Epithelial cell of proximal tubule (primary cell): ENCODE measurements at places on chromosomes 1 and 21.

DNA sequence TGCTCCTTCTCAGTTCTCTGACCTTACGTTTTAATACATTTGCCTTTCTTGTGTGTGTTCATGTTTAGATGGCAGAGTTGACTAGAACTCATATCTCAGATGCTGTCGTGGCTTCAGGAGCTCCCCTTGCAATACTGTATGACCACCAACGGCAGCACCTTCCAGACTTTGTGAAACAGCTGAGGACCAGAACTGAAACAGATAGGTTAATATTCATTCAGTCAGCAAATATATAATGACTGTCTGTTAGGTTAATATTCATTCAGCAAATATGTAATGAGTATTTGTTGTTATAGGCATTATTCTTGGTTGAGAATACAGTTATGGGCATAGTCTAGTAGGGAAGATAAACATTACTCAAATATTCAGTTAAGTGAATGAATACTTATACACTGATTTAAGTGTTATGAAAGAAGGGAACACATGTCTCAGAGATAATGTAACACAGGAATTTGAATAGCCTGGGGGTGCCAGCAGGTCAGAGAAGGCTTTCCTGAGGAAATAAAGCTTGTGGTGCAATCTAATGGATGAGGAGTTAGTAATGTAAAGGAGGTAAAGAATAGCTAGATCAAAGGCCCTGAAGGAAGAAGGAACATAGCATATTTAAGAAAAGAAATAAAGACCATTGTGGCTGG lies 88.5 kb downstream of the CEP350 start:
- DNase-seq, result no peak

GRCh38 chr1:59409549-59409948 lies 112.7 kb downstream of the FGGY start:
- no peak for DNase-seq

- DNase-seq, result no peak
These were observed 243.1 kb downstream of the LTN1 start for GRCh38 chr21:28749536-28749935.

- no peak for DNase-seq
These were observed 4.0 kb downstream of the PGLYRP4 start for GRCh38 chr1:153344718-153345025.

DNA sequence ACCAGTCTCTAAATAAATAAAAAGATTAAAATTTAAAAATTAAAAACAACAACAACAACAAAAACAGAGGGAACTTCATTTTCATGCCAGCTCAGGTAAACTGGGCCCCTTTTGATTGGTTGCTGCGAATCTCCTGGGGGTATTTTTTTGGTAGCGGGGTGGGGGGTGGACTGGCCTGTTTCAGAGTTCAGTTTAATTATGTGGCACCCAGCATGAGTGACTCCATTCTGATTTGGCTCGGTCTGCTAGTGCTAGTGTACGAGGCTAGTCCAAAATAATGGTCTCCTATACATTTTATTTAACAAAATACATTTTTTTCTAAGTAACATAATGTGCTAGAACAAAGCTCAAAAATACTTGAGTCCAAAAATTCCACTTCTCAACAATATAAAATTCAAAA lies 18.2 kb downstream of the PDIK1L start:
- DNase-seq, result no peak

GRCh38 chr21:42846221-42846620 lies 33.1 kb downstream of the WDR4 start:
- DNase-seq, result no peak

DNA sequence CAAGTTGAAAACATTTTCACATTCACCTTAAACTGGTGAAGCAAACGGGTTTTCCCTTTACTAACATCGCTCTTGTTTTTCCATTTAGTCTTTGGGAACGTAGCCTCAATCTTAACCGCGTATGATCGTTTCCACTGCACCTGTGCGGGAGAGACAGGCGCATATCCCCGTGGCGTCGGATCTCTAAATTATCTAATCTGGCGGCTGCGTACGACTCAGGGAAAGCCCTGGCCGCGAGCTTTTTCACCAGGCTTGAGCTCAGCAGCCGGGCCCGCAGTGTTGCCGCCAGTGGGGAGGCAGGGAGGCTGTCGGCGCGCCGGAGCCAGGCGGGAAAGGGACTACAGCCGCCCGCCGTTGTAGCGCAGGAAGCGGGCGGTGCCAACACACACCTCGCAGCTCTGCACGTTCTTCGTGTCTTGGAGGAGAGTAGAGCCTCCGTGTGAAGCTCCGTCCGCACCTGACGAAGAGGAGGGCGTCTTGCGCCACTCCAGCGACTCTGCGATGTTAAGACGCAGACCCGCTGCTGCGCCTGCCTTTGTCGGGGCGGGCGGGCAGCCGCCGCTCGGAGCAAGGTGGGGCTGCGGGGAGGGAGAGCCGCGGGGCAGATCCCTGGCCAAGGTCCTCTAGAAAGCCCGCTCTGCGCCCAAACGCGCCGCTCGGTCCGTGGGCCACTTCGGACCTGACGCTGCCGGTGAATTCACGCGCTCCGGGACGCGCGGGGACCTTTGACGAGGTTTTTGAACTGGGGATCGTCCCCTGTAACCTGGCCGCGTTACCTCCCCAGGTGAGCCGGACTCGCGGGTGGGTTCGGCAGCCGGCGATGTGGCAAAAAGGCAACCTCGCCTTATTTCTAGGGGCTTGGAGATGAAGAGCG lies 18.5 kb upstream of the TBX15 start:
- DNase-seq, result no peak

DNA sequence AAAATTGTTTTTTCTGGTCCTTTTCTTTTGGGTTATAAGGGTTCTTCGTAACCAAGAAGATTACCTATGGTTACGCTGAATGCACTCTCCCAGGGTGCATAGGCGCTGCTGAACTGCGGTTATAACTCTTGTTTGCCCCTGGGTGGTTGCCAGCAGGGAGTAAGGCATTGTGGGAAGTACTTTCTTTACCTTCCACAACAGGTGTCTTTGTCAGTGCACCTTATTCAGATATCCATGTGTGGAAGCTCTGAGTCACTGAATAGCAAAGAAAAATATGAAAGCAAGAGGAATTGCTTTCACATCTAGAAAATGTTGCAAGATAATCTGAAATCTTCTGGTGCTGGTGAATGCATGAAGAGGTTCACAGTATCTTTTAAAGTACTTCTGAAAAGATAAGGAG lies 124.4 kb upstream of the CACYBP start:
- DNase-seq, result no peak

GRCh38 chr1:117535821-117536220 lies 70.0 kb upstream of the TENT5C start:
- DNase-seq, result no peak

GRCh38 chr1:79441238-79441637 lies 434.7 kb upstream of the ADGRL4 start:
- no peak for DNase-seq

- DNase-seq, result no peak
These were observed 166.6 kb downstream of the DYRK1A start for GRCh38 chr21:37532868-37533780.

- no peak for DNase-seq
These were observed 122.6 kb upstream of the ZNHIT6 start for GRCh38 chr1:85830837-85831236.

GRCh38 chr21:39173716-39174680 lies 9.3 kb downstream of the PSMG1 start:
- no peak for DNase-seq

- DNase-seq, result no peak
These were observed 9.9 kb upstream of the ZSCAN20 start for GRCh38 chr1:33462405-33463164.

- no peak for DNase-seq
These were observed 23.0 kb downstream of the IVNS1ABP start for GRCh38 chr1:185293967-185294542.

DNA sequence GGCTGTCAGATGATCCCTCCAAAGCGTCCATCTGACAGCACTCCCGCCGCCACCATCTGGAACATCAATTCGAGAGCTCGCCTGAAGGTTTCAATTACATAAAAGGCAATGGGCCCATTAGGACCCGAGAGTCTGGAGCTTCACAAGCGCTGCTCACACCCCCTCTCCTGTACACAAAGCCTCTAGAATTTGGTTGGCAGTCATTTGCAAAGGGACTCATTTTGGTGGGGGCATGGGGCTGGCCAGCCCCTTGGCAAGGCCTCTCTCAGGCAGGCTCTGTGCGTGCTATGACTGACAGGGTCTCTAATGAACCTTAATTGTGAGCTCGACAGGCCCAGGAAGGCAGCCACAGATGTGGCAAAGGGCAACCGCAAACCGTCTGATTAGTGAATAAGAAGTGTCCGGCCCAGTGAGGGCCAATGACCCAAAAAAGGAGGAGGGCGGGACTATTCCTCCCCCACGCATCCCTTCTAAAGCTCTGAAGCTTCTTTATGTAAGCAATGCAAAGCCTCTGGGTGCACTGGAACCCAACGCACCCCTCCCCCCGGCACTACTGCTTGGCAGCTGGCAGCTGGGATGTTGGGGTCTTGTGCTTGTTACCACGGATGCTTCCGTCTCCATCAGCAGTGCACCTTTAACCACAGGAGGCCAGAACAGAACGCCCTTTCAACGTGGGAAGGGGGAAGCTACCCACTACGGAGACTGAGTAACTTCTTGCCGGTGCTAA lies 79.4 kb downstream of the CAPZB start:
- no peak for DNase-seq

- no peak for DNase-seq
These were observed 24.5 kb downstream of the SIM2 start for GRCh38 chr21:36723371-36723881.

GRCh38 chr1:96333522-96334235 lies 387.9 kb upstream of the PTBP2 start:
- DNase-seq, result no peak

DNA sequence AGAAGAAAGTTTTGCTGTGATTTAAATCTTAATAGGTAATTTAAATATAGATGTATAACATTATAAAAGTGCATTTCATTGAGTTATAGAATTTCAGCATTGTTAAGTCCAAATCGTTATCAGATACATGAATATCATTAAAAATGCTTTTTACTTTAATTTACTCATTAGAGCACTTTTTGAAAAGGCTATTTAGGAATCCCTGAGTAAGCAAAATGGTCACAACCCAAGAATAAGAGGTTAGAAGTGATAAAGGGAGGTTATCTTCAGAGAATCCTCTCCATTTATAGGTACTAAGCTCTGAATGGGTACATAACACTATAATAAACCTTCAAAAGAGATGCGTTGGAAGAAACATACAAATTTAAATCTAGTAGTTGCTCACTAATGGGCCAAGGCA lies 130.7 kb downstream of the SLC30A10 start:
- no peak for DNase-seq

GRCh38 chr1:64320470-64320869 lies 117.0 kb downstream of the UBE2U start:
- no peak for DNase-seq

GRCh38 chr1:2789164-2789985 lies 12.1 kb downstream of the TTC34 start:
- no peak for DNase-seq

GRCh38 chr21:42668298-42668992 lies 15.0 kb downstream of the PDE9A start:
- DNase-seq, result no peak

DNA sequence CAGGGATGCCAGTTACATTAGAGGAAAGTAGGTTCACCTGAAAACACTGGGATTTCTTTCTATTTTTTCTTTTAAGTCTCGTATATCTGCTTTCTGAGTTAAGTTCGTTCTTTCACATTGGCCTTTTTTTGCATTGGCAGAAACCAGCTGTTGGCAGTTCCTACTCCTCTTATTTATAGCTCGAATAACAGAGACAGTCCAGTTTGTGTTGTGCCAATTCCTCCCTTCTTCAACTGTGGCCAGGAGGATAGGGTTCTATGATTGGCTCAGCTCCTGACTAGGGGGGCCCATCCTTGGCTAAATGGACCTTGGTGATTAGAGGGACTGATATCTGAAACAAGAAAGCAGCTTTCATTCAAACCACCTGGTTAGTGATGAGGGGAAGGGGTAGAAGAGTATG lies 115.8 kb downstream of the RPS6KC1 start:
- no peak for DNase-seq

- peak; percentile 35 for DNase-seq
These were observed 21.6 kb upstream of the RGL1 start for GRCh38 chr1:183783342-183783741.

DNA sequence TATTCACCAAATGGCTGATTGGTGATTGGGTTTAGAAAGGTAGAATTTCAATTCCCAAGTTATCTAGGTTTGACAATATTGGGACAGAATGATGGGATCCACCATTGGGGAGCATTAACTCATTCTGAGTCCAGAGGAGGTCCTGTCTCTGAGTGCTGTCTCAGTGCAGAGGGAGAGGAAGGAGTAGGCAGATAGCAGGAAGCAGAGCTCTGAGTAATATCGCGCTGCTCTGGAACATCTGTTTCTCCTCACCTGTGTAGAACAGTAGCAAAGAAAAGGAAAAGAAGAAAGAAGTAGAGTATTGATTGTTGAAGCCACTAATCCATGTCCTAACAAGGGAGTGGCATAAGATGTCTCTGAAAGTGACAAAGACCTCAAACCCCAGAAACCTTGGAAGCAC lies 1657.8 kb downstream of the MRPL39 start:
- DNase-seq, result no peak

DNA sequence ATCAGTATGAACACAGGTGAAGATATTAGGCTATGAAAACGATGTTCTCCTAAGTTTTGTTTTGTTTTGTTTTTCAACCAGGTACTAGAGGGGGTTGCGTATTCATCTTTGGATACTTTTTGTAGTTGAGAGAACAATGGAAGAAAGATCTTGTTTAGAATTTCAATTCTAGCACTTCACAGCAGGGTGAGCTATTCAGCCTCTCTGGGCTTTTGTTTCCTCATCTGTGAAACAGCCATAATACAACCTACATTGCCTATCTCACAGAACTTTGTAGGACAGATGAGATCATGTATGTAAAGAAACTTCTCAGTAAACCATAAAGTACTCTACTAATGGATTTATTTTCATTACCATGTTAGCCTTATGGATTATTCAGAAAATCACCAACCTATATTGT lies 199.5 kb downstream of the GPATCH2 start:
- DNase-seq, result no peak

DNA sequence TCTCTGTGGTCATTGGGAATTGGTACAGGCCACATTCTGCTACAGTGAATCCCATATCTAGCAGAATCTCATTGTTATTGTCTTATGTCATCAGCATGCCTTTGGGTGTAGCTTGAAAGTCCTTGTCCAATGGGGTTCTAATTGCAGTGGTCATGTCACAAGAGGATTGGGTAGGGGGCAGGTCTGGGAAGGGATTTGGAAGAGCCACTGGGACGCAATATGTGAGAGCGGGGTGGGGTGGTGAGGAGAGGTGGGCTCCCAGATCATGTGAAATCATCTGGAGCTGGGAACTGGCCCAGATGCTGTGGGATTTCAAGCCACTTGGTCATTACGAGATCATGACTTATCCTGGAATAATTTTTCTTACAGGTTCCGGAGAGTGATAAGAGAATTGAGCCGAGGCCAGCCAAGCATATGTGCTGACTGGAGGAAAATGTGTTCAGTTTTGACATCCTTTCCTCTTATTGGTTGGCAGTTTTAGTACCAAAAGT lies 16.3 kb downstream of the CNIH3 start:
- no peak for DNase-seq

GRCh38 chr1:16187748-16188401 lies 24.6 kb downstream of the ARHGEF19 start:
- no peak for DNase-seq
